NCI-H460 (cell line): ENCODE measurements at places on chromosomes 6 and 20. TPM values are rescaled to one million over a fixed set of nuclear protein-coding genes. Genes with fewer than 3 reads are reported as not detected.

- DNase-seq: no peak
Measured at GRCh38 chr6:100517106-100517505, 52.4 kb upstream of the SIM1 start.

GRCh38 chr6:166561771-166562359 lies 24.6 kb downstream of the RAMACL start:
- no peak for DNase-seq

DNA sequence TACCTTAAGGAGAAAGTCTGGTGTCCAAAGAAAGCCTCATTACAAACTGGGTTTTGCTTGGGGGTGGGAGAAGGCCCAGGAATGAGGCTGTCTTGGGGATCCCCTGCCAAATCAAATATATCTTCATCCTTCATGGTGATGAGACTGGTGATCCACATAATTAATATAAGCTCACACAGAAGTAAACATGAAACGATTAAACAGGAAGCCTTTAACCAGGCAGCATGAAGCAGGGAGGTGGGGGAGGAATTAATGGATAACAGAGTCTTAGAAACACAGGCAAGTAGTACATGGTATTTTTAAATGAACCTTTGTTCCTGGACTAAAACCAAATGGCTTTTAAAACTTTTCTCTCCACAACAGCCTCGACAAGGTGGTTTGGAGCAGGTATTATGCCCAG lies 437.5 kb downstream of the TFAP2A start:
- DNase-seq: no peak

GRCh38 chr6:29099190-29099589 lies at the start of gene OR2J1:
Gene OR2J1, plus strand, starts transcription at chr6:29099490. Its CDS starts 1,453 bp downstream, at chr6:29100943.
- DNase-seq: no peak

The GRM1 gene
- total RNA-seq: not detected in 2 replicates

- DNase-seq: peak; percentile 1
Measured at GRCh38 chr6:15661853-15662325, 939 bp downstream of the DTNBP1 start.

GRCh38 chr6:154767003-154767723 lies 33.9 kb downstream of the SCAF8 start:
- DNase-seq: no peak

The KIAA0408 gene
- 0.09 TPM in 1 of 2 replicates, not detected in the other for total RNA-seq

DNA sequence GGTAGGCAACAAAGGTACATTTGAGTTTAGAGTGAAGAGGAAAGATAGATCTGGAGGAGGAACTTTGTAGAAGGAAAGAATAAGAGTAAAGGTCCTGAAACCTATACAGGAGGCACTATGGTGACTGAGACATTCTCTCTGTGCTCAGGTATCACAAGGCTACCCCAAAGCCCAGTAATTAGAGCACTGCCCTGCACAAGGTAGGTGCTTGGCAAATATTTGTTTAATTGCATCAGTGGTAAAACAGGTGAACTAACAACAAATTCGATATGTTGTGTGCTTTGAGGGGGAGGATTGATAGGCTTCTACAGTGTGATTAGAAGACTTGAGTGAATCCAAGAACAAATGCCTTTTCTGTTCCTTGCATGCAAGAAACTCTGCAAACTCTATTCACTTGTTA lies 6.8 kb upstream of the TSHZ2 start:
- no peak for DNase-seq

The TRAPPC3L gene
- total RNA-seq: not detected in 2 replicates

GRCh38 chr6:124962639-124963415 lies 590 bp downstream of the RNF217 start:
- no peak for DNase-seq

- DNase-seq: no peak
Measured at GRCh38 chr6:56347526-56347925, 100.1 kb upstream of the COL21A1 start.

The PSORS1C1 gene
- 0.09 and 0.37 TPM in 2 replicates for total RNA-seq

The ETV7 gene
- total RNA-seq: 0.52 and 0.63 TPM in 2 replicates

- no peak for DNase-seq
Measured at GRCh38 chr6:118743746-118744145, 92.4 kb upstream of the CEP85L start.

- no peak for DNase-seq
Measured at GRCh38 chr20:22944062-22944461, 91.0 kb upstream of the SSTR4 start.

DNA sequence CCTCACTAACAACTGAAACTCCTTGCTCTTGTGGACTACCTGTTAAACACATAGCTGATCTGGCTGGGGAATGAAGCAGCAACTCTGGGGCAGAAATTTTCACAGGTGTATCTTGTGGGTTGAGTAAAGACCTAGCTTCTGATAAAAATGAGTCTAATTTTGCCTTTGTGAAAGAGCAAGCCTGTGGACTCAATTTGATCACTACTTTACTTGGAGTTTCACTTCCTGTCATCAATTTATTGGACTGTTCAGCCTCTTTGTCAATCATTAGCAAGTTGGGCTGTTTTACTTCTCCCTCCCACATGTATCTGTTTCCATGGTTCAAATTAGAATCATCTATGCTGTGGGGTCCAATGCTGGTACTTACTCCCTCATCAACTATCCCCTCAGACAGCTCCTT lies 29.6 kb upstream of the CRIP3 start:
- DNase-seq: no peak

The OR2H2 gene
- not detected in 2 replicates for total RNA-seq

- no peak for DNase-seq
Measured at GRCh38 chr6:88695937-88696336, 267.5 kb downstream of the RNGTT start.

DNA sequence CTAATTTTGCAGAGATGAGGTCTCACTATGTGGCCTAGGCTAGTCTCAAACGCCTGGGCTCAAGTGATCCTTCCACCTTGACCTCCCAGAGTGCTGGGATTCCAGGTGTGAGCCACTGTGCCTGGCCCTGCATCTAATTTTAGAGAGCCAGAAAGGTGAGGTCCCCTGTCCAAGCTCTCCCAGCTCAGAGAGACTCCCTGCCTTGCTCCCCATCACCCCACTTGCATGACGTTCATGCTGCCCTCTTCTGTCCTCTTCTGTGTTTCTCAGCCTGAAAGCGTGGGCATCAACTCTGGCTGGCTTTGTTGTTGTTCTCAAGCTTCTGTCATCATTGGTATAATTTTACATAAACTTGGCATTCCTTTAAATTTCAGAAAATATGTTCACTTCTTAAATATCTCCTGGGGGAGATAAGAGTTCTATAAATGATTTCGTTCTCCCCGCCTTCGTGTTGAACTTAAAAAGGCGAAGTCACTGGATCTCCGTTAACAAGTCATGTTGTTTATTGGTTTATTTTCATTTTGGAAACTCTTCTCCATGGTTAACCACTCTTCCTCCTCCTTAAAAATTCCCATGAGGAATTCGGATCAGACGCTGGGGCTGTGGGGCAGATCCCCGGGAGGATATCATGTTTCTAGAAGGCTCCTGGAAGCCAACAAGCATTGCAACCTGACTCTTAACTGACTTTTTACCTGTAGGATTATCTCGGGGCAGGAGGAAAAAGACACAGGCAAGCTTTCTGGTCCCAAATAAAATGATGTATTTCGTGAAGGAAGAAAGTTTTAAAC lies 13.2 kb upstream of the PARD6B start:
- no peak for DNase-seq

- DNase-seq: no peak
Measured at GRCh38 chr6:122717350-122717749, 62.2 kb upstream of the FABP7 start.

The SSTR4 gene
- not detected in 2 replicates for total RNA-seq

DNA sequence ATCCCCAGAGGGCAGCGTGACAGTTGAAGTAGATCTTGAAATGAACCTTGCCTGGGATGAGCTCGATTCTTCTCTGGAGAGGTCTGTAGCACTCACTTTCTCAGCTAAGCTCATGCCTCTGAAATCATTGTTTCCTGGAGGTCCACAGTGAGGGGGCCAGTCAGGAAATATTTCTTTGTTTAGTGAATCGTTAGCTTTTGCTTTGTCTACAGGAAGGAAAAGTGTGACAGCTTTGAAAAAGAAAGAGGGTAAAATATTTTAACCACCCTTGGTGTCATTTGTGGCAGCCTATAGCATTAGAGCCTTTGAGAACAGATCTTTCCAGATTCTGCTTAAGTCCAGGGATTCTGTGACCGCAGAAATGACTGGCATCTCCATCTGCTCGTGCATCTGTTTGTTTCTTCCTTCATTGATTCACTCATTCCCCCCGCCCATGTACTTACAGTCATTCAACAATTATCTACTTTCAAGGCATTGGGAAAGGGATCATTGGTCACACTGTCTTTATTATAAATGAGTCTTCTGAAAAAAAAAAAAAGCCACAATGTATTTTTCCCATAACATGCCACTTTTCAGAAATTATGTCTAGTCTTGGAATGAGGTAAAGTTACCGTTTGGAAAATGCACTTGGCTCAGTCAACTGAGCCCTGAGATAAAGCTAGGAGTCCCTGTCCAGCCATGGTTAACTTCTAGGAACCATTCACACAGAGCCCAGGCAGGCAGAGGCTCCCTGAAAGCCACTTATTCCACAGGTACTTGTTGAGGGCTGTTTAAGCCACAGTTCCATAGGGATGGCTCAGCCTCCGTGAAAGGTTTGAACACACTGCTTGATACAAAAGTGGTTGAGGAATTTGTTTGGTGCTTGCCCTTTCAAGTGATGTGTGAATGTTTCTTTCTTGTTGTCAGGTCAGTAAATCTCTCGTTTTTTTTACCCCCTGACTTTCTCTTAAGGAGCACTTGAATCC lies 86.0 kb downstream of the TIAM2 start:
- DNase-seq: no peak

- no peak for DNase-seq
Measured at GRCh38 chr6:74070091-74070490, 374.1 kb downstream of the CD109 start.

- no peak for DNase-seq
Measured at GRCh38 chr6:35626401-35626800, 62.3 kb downstream of the FKBP5 start.

- no peak for DNase-seq
Measured at GRCh38 chr6:4398791-4399190, 263.4 kb upstream of the ECI2 start.

- DNase-seq: peak; percentile 52
Measured at GRCh38 chr6:75210885-75211739, 5.3 kb upstream of the COL12A1 start.

DNA sequence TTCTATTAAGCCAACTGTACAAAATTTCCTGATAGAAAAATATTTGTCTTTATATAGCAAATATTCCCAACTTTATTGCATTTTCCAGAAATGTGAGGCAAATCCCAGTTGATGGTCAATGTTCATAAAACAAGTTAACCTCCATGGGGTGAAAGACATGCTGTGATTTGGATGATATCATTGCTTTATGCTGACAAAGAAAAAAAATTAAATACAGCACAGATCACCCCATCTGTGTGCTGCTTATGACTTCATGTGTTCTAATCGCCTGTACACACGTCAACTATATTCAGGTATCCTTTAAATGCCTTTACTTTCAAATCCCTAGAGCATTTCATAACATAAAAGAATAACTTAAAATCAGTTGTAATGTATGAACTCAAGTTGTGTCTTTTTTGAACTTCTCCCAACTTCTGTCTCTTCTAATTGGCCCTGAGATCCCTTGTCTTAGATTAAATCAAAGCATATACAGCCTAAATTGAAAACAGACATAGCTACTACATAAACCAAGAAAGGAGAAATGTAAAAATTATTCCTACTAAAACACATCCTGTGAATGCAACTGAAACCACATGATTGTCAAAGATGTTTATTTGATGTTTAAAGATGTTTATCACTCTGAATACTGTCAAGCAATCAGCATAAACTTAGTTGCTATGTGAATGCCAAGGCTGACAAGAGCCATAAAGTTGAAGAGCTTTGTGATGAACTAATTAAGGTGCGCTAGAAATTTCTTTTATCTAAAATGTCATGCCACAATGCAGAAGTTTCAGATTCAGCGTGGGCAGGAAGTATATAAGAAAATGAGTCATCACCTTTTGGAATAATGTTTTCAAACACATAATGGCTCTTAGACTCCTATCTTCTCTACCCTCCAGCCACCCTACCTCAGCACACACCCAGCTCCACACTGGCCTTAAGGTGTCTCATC lies 68.7 kb downstream of the FILIP1 start:
- DNase-seq: no peak

- no peak for DNase-seq
Measured at GRCh38 chr6:100704961-100705360, 176.2 kb downstream of the ASCC3 start.

GRCh38 chr6:156351346-156351966 lies 425.7 kb upstream of the ARID1B start:
- DNase-seq: no peak

The PRR18 gene
- total RNA-seq: 0.20 and 0.35 TPM in 2 replicates

DNA sequence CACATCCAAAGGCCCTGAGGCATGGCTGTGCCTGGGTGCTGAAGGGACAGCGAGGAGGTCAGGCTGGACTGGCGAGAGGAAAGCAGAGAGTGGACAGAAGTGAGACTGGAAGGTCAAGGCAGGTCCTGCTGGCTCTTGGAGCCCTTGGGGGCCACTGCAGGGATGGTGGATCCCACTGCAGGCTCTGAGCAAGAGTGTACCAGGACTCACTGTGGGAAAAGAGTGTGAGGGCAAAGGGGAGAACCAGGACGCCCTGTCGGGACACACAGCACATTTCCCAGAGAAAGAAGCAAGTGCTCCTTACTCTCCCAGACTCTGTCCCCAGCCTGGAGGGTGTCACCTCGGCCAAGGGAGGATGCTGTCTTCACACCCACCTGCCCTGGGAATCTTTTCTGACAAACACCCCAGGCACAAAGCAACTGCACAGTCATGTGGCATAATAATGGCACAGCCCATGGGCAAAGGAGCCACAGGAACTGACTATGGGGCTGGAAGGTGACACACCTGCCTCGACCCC lies 172.3 kb upstream of the CST7 start:
- no peak for DNase-seq

GRCh38 chr20:36645998-36646397 lies at the start of gene SLA2:
Gene SLA2, minus strand, starts transcription at chr20:36646196. Its CDS starts 4,861 bp downstream, at chr20:36641335.
- no peak for DNase-seq

GRCh38 chr6:117329926-117330325 lies 64.6 kb downstream of the VGLL2 start:
- DNase-seq: no peak

DNA sequence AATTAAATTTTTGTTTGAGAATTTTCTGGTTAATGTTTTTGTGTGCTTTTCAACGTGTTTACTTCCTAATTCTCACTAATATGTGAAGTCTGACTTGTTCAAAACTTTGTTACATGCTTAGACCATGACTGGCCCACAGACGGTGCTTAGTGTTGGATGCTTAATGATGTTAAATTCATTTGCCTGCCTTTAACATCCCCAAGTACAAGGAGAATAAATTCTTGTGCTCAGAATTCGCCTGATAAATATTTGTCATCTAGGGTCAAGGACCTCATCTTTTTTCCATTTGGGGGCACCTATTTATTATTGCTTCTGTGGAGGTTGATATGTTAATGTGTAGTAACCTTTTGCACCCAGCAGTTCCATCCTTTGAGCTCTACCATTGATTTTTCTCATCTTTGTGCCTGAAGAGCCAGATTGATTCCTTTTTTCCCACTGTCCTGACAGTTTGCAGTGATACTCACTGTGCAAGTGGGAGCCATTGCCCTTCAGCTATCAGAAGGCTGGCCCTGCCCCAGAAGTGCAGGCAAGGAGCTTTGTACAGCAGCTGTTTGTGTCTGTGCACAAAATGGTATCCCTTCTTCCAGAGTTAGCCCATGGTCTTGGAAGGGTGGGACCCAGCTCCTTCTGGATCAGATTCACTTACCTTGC lies 170.8 kb downstream of the PDE7B start:
- DNase-seq: no peak

The LHFPL5 gene
- total RNA-seq: not detected in 2 replicates
